Chondrocyte (in vitro differentiated cells): ENCODE measurements at places on chromosomes 5 and 9. TPM values are rescaled to one million over a fixed set of nuclear protein-coding genes. Genes with fewer than 3 reads are reported as not detected.

Gene PTGDS
- total RNA-seq, result 24.2 to 80.4 TPM (median 76.8 TPM) in 3 replicates

- no peak for DNase-seq
These were observed 99.9 kb downstream of the ENC1 start for GRCh38 chr5:74540622-74541021.

Gene PCA3
- not detected in 3 replicates for total RNA-seq

DNA sequence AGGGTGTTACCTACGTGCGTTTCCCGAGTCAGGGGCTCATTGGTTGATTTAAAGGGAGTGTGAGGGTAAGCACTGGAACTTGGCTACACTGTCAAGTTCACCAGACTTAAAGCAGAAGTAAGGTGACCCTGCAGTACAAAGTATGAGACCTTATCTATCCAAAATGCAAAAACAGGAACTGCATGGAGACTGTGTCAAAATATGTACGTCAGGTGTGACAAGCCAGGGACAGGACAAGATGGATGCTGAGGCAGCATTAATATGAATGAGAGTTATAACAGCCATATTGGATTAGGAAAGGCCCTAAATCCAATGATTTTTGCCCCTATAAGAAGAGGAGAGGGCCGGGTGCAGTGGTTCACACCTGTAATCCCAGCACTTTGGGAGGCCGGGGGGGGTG, 15.4 kb upstream of the SUSD3 start:
- DNase-seq, result no peak

Gene OLFML2A
- total RNA-seq, result 112 to 475 TPM (median 469 TPM) in 3 replicates

- DNase-seq, result no peak
These were observed at the start of gene DMRT3 for GRCh38 chr9:976258-976942. Gene DMRT3 (plus strand): TSS chr9:976655. CDS start chr9:977002, 347 bp downstream.

DNA sequence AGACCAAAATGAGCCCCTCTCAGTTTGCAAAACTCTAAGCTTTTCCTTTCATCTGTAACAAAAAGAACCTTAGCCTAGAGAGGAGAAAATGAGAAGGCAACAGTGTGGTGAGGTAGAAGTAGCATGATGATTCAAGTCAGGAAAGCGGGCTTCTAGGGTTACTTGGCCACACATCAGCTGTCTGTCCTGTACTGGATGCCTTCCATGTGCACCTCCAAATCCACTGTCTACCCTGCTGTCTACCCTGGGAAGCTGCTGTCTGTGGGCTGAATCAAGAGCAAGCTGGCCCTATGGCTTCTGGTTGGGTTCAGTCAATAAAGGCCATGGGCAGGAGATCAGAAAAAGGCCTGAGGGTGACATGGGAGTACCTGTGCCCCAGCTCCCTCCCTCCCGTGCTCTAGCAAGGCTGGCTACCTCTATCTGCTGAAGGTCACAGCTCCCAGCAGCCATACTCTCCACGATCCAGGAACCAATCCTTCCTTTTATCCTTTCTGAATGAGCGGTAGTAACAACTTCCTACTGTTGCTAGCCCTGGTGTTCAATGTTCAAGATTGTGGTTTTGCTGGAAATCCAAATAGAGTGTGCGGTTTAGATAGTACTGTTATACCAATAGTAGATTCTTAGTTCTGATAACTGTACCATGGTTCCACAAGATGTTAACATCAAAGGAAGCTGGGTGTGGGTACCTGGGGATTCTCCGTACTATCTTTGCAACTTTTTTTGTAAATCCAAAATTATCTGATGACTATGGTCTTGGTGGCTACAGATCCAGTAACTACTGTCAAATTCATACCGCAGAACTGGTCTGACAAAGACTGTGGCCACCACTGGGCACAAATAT, 191.0 kb downstream of the ESM1 start:
- no peak for DNase-seq

GRCh38 chr5:141857226-141857625, 21.0 kb downstream of the PCDH1 start:
- DNase-seq, result no peak
